ENCODE measurements at places on chromosomes 1 and 21.

DNA sequence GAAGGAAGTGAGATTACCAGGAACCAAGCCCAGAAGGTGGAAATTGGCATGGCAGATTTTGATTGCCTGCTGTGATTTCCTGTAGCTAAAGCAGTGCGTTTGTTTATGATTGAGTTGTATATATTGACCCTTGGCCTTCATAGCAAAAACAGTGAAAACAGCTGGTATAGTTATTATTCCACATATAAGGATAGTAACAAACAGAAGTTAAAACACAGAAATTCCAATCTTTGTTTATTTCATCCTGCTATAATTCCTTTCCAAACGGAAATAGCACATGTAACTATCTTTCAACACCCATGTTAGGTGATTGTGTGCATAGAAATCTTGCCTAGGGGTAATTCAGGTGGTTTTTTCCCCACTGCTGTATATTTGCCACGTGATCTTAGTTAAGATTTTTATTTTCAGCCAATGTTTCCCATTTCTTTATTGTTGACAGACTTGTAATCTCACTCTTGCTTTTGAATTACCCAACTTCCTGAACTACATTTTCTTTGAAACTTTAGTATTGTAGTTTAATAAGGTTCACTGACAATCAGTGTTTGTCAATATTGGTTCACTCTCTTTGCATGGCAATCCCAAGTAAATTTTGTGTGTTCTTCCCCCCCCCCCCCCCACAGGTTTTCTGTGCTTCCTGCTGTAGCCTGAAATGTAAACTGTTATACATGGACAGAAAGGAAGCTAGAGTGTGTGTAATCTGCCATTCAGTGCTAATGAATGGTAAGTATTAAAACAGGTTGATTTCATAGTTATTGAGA is 102.7 kb downstream of the CC2D1B start:
- no peak for DNase-seq

DNA sequence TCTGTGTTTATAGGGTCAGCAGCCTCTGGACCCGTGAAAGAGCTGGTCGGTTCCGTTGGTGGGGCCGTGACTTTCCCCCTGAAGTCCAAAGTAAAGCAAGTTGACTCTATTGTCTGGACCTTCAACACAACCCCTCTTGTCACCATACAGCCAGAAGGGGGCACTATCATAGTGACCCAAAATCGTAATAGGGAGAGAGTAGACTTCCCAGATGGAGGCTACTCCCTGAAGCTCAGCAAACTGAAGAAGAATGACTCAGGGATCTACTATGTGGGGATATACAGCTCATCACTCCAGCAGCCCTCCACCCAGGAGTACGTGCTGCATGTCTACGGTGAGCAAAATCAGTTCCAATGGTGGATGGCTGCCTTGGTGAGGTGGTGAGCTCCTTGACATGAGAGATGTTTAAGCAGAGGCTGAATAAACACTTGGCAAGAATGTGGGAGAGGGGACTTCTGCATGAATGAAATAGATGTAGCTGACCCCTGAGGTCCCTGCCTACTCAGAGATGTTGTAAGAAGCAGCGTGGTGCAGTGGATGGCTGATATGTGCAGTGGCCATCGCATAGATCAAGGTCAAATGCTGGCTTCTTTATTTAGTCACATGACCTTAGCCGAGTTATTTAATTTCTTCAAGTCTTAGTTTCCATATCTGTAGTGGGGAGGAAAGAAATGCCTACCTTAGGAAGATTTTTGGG is 9.3 kb downstream of the SLAMF7 start:
- peak; percentile 41 for DNase-seq

DNA sequence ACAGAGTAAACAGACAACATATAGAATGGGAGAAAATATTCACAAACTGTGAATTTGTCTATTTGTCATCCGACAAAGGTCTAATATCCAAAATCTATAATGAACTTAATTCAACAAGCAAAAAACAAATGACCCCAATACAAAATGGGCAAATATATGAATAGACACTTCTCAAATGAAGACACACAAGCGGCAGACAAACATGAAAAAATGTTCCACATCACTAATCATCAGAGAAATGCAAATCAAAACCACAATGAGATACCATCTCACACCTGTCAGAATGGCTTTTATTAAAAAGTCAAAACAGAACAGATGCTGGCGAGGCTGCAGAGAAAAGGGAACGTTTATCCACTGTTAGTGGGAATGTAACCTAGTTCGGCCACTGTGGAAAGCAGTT is 72.7 kb downstream of the SMYD3 start:
- peak; percentile 50 for DNase-seq

- no peak for DNase-seq
Measured at GRCh38 chr1:219744652-219745469, 132.0 kb upstream of the ZC3H11B start.

- DNase-seq, result no peak
Measured at GRCh38 chr21:44279354-44280260, 6.1 kb upstream of the AIRE start.

- DNase-seq, result no peak
Measured at GRCh38 chr1:244318512-244318911, 133.2 kb downstream of the ADSS2 start.

- DNase-seq, result no peak
Measured at GRCh38 chr1:3672231-3672970, 20.1 kb downstream of the TP73 start.
